Germinal center (tissue), 1 donor: ENCODE measurements at places on chromosomes 6 and 20.

- no peak for DNase-seq
Measured at GRCh38 chr6:143112084-143112768, 51.5 kb downstream of the AIG1 start.

DNA sequence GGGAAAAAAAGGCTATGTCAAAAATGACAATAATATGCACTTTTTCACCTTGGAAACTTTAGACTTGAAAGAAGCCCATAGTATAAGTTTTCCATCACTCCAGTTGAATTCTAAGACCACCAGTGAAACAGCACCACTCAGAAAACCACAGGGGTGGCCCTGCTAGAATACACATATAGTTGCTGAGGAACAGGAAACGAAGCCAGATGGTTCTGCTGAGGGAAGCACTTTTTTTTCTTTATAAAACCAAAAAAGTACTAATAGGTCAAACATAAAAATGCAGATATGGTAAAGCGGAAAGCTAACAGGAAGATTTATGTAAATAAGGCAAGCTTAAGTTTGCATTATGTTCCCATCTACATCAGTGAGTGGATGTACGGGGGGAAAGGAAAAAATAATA lies 303.9 kb downstream of the FOXC1 start:
- no peak for DNase-seq

GRCh38 chr6:10449751-10450150 lies 34.9 kb upstream of the TFAP2A start:
- no peak for DNase-seq

- DNase-seq = no peak
Measured at GRCh38 chr20:35359335-35359950, 52.3 kb downstream of the UQCC1 start.

- no peak for DNase-seq
Measured at GRCh38 chr20:2116170-2116940, 14.7 kb downstream of the STK35 start.

GRCh38 chr6:814378-815347 lies 121.7 kb upstream of the EXOC2 start:
- DNase-seq = no peak

DNA sequence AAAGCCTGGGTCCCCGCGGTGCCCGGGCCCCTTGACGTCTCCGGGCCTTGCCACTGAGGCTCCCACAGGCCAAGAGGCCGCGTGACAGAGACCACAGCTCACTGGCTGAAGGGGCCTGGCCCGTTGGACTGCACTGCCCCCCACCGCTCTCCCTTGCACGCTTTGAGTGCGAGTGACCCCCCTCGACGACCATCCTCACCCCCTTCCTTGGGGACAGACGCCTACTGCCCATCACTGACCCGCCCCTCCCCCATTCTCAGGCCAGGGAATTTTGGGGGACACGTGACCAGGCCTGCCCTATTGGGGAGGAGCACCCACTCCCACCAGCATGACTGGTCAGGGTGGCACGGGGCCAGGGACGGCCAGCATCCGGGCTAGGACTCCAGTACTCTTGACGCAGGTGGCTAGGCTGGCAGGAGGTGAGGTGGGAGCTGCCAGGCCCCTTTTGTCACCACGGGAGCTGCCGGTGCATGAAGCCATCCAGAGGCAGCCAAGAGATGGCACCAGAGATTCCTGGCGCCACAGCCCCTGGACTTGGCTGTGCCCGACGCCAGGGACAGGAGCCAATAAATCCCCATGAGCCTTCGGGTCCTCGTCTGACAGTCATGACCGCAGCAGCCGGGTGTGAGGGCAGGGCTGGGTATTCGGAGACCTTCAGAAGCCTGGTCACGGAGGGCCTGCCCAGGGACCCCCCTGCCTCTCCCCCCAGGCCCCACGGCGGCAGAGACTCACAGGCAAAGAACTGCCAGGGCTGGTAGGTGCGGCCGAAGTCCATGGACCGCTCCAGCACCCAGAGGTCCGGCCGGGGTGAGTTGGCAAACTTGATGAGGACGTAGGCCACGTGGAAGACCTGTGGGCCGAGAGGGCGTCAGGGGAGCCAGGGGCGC lies 14.5 kb downstream of the LAMA5 start:
- no peak for DNase-seq
